ENCODE measurements at places on chromosomes 2 and 18.

- DNase-seq = no peak
Observed at GRCh38 chr2:145038041-145038525, 518.2 kb upstream of the ZEB2 start.

DNA sequence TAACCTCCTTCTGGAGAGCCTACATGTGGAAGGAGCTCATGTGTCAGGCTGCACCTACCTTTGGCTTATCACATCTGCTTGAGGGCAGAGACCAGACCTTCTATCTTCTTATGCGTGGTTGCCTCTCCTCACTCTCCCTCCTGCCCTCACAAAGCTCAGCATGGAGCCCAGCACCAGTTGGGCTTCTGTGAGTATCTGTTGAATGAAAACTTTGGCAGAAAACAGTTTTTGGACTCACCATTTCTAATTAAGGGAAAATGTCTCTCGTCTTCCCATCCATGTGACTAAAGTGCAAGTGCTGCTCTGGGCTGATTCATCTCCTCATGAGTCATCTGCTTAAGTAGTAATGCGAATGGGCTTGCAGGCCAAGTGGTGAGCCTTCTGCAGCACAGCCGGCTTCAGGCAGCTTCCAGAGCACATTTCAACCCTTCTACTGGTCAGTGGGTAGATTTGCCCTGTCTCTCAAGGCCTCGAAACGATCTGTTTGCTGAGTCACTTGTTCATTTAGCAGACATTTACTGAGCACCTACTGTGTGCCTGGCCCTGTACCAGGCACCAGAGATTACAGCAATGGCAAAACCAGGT lies 102.6 kb downstream of the VSNL1 start:
- peak; percentile 90 for DNase-seq

DNA sequence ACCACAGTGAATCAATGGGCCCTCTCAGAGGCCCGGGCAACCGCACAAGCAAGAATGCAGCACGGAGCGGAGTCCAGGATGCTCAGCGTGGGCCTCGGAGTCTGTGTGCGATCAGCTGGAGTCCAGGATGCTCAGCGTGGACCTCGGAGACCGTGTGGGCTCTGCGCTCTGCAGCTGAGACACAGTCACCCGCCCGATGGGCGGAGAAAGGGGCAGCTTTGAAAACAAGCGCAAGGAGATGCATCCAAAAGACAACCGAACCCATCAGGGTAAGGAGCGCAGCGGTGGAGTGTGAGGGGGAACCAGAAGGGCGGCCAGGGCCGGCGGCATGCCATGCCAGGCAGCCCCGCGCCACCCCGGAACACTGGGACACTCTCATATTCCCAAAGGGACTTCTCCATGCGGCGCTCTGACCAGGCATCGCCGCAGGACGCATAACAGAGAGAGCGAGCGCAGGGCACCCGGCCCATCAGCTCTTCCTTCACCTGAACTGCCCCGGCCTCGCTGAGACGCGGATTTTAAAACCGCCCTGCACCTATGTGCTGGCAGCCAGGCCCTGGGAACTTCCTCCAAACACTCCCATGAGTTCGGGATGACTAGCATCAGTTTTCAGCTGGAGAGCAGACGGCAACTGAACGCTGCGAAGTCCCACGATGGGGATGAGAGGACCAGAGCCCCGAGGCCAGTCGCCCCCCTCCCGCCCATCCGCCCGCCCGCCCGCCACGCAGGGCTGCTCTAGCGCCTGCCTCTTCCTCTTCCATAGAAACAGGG lies 44.7 kb downstream of the MC5R start:
- peak; percentile 19 for DNase-seq

DNA sequence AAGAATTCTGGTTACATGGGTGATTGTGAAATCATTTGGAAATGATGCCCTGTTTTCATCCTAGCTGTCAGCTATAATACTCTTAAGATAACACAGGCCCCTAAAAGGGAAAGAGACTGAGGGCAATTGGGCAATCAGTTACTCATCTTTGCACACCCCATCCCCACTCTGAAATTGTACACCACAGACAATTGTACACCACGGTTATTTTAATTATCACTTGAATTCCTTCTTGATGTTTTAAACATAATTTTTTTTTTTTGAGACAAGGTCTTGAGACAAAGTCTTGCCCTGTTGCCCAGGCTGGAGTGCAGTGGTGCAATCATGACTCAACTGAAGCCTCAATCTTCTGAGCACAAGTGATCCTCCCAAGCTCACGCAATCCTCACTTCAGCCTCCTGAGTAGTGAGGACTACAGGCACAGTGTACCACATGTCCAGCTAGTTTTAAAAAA lies 862.4 kb upstream of the ACVR2A start:
- DNase-seq = peak; percentile 72

DNA sequence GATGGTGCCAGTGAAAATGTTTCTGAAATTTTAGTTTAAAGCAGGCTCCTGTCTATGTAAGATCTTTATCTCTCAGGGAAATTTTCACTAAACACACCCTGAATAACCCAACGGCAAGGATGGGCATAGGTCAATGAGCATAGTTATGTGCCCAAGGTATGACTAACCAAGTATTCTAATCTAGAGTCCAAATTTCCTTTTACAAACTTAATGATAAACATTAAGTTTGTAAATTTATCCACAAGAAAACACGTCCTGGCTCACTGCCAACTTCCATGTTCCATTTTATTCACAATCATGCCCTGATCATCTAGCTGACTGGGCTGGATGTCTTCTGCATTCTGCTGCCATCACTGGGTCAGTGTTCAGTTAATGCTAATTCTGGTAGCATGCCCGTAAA lies 151.2 kb downstream of the SRBD1 start:
- DNase-seq = no peak

DNA sequence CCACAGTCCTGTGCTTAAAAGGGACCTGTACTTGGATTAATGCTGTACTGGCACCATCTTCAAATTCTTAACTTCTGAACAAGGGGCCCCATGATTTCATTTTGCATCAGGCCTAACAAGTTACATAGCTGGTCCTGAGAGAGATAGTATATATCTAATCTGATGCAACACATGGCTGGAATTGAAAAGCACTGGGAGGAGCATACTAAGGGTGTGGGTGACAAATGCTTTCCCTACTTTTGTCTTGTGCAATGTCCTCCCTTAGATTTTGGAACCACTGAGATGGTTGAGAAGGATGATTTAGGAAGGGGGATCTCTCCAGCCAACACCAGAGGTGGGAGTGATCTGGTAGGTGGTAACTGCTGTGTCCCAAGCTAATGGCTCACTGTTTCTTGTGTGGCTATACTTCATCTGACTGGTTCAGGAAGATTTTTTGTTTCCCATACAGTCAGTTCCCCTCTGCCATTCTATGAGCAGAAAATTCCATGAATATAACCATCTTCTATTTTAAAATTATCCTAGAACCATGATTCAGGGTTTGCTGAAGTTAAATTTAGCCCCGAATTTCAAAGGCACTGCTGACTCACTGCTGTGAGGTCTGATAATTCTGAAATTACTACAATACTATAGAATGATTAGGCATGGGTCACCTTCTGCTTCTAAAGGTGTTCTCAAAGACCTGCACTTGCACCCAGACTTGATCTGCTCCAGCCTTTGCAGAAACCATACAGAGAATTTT lies 108.3 kb upstream of the NCKAP5 start:
- no peak for DNase-seq

GRCh38 chr2:162056796-162057399 lies 17.1 kb downstream of the DPP4 start:
- no peak for DNase-seq

GRCh38 chr2:39435741-39436591 lies 1.1 kb downstream of the MAP4K3 start:
- DNase-seq = peak; percentile 67

DNA sequence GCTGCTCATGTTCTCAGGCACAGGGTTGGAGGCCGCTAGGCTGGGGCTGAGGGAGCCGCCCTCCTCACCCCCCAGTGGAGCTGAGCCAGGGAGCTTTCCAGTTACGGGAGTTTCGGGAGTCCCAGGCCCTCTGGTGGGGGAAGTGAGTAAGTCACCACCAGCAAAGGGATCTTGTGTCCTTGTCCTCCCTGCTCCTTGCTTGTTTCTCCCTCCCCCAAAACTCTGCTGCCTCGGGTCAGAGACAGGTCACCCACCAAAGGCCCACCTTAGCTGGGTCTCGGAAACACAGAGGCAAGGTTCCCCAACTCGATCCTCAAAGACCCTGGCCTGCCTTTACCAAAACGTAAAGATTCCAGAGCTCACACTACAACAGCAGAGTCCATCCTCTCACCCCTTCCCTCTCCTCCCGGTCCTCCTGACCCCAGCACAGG lies 60.5 kb upstream of the POMC start:
- peak; percentile 88 for DNase-seq

DNA sequence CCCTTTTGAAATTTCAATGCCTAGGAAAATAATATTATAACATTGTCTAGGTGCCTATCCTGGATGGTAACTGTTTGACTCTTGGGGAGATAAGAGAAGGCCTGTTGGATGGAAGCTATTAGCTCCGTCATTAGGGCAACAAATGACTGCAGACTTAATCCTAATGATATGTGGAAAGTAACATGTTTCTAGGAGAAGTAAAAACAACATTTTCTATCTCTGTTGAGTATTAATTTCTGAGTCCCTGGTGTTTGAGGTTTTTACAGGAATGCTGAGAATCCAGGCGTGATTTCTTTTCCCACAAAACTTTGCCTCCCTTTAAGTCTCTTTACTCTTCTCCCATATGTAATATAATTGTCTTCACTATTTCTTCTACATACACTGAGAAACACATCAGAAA lies 159.1 kb downstream of the GALNT1 start:
- DNase-seq = peak; percentile 48

- peak; percentile 64 for DNase-seq
Observed at GRCh38 chr2:43605079-43605655, 9.3 kb upstream of the THADA start.

- DNase-seq = no peak
Observed at GRCh38 chr2:109614715-109615636, 812 bp downstream of the SOWAHC start.
